ENCODE measurements at places on chromosomes 7 and 10. TPM values are rescaled to one million over a fixed set of nuclear protein-coding genes. Genes with fewer than 3 reads are reported as not detected.

- no peaks in the 10 kb centered on the region for H3K36me3 ChIP-seq
- no peak overlapping the region for H3K27ac ChIP-seq
- no peaks in the 10 kb centered on the region for H3K4me1 ChIP-seq
- DNase-seq = no peak
Measured at GRCh38 chr7:140607441-140607989, 33.1 kb downstream of the DENND2A start.

DNA sequence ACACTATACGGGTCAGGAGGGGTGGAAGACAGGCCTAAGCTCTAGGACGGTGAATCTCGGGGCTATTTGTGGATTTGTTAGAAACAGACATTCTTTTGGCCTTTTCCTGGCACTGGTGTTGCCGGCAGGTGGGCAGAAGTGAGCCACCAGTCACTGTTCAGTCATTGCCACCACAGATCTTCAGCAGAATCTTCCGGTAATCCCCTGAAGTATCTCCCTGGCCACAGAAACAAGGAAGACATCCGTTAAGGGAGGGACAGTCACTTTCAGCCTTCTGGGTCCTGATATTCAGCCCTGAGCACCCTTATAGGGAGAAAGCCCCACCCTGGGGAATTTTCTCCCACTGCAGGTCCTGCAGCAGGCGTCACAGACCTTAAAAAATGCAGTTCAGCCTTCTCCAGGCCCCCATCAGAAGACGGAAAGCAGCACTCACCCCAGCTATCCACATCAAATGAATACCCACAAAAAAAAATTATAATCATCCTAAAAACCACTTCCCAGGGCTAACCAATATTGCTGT is 23.2 kb downstream of the PLAC9 start:
- H3K27ac ChIP-seq = peak overlapping the region; percentile 86
- no peak for DNase-seq
- H3K4me1 ChIP-seq = peaks cover 68% of the 10 kb centered on the region

GRCh38 chr7:105269397-105269796 is 119.3 kb downstream of the SRPK2 start:
- H3K4me3 ChIP-seq = peak overlapping the region; percentile 24
- peak overlapping the region; percentile 46 for H3K27ac ChIP-seq
- peaks cover 10% of the 10 kb centered on the region for H3K4me1 ChIP-seq
- DNase-seq = no peak

The KNDC1 gene
- 1.2 TPM for total RNA-seq

The USP54 gene
- total RNA-seq = 48.1 TPM

- no peaks in the 10 kb centered on the region for H3K4me1 ChIP-seq
- no peak overlapping the region for H3K27ac ChIP-seq
- no peak for DNase-seq
Measured at GRCh38 chr10:61197057-61197456, 253.1 kb upstream of the RHOBTB1 start.

The MYL10 gene
- not detected for total RNA-seq

GRCh38 chr7:152925412-152926147 is 166.0 kb downstream of the ACTR3B start:
- no peak overlapping the region for H3K27ac ChIP-seq
- no peak overlapping the region for H3K4me3 ChIP-seq
- no peak for DNase-seq
- H3K4me1 ChIP-seq = no peaks in the 10 kb centered on the region
- H3K36me3 ChIP-seq = no peaks in the 10 kb centered on the region

- H3K36me3 ChIP-seq = no peaks in the 10 kb centered on the region
- DNase-seq = no peak
Measured at GRCh38 chr7:42161719-42162118, 75.3 kb downstream of the GLI3 start.

DNA sequence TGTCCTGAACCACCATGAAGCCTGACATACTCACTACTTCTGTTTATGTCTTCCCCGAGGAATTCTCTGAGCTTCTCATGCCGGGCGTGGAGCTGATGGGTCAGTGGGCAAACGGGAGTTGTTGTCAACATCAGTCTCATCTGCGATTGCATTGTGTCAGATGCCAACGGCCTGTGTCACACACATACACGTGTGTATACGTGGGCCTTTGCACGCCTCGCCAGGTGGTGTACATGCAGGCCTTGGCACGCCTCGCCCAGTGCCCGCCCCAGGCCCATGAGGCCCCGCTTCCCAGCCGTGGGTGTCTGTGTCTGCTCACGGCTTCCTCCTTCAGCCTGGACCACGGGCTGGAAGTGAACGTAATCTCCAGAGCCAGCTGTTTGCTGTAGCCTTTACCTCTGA is 7.5 kb upstream of the CSGALNACT2 start:
- no peaks in the 10 kb centered on the region for H3K4me1 ChIP-seq
- no peak overlapping the region for H3K4me3 ChIP-seq
- H3K27ac ChIP-seq = no peak overlapping the region
- no peak for DNase-seq

The POLL gene
- 25.7 TPM for total RNA-seq

The PGAM2 gene
- not detected for total RNA-seq

- H3K36me3 ChIP-seq = no peaks in the 10 kb centered on the region
- no peak overlapping the region for H3K27ac ChIP-seq
- peaks cover 9% of the 10 kb centered on the region for H3K4me1 ChIP-seq
- no peak for DNase-seq
- no peak overlapping the region for H3K4me3 ChIP-seq
- H3K27me3 ChIP-seq = no peaks in the 10 kb centered on the region
Measured at GRCh38 chr10:95896071-95896850, 11.5 kb upstream of the CC2D2B start.

The HDAC9 gene
- total RNA-seq = 159 TPM

DNA sequence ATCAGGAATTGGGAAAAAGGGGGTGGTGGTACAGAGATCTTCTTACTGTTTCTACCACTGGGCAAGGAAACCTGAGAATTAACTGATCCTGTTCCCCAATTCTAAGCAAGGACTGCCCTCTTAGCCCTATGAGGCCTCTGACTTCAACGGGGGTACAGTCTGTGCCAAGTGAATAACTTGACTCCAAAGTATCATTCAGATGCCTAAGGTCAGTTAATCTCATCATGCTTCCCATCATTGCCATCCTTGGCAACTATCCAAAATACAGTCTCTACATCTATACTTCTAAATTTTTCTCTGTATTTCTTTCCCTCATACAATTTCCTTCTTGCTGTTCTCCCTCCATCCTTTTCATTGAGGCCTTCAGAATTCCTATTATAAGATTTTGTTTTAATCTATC is 10.5 kb downstream of the PPP3CB start:
- H3K27ac ChIP-seq = no peak overlapping the region
- no peak for DNase-seq
- H3K4me1 ChIP-seq = peaks cover 6% of the 10 kb centered on the region
- H3K27me3 ChIP-seq = no peaks in the 10 kb centered on the region
- no peak overlapping the region for H3K4me3 ChIP-seq

GRCh38 chr7:6725003-6725402 is 18.3 kb upstream of the ZNF12 start:
- H3K4me3 ChIP-seq = no peak overlapping the region
- peaks cover 10% of the 10 kb centered on the region for H3K36me3 ChIP-seq
- H3K27ac ChIP-seq = no peak overlapping the region
- no peak for DNase-seq
- H3K27me3 ChIP-seq = peaks cover 30% of the 10 kb centered on the region
- H3K4me1 ChIP-seq = no peaks in the 10 kb centered on the region

DNA sequence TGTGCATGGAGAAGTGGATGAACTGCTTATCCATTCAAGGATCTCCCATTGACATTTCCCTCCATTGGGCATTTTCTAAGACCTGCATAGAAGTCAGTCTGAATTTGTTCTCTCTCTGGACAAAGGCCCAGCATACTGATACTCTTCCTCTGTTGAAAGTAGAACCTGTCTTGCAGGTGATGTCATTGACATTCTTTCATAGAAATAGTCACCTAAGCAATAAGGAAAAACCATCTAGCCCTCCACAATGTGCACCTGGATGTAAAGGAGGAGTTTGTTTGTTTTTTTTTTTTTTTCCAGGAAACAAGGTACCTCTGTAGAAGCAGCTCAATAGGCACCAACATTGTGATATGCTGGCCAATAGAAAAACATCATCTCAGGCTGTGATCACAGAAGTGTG is 150.4 kb downstream of the DPY19L1 start:
- H3K27me3 ChIP-seq = no peaks in the 10 kb centered on the region
- H3K4me1 ChIP-seq = peaks cover 10% of the 10 kb centered on the region
- H3K4me3 ChIP-seq = no peak overlapping the region
- H3K27ac ChIP-seq = no peak overlapping the region
- DNase-seq = no peak

DNA sequence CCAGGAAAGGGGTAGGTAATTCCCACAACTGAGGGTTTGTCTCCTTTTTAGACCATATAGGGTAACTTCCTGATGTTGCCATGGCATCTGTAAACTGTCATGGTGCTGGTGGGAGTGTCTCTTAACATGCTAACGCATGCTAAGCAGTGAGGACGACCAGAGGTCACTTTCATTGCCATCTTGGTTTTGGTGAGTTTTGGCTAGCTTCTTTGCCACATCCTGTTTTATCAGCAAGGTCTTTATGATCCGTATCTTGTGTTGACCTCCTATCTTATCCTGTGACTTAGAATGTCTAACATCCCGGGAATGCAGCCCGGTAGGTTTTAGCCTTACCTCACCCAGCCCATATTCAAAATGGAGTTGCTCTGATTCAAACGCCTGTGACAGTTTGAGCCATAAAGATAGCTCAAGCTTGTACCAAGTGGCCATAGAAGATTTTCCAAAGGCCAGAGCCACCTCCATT is 176.0 kb upstream of the NAMPT start:
- peaks cover 57% of the 10 kb centered on the region for H3K4me1 ChIP-seq
- H3K27ac ChIP-seq = peak overlapping the region; percentile 59
- no peaks in the 10 kb centered on the region for H3K36me3 ChIP-seq

The TRIM24 gene
- total RNA-seq = 28.5 TPM

Measured in Calu3 (cell line).